AG10803 (cell line): ENCODE measurements at places on chromosomes 16 and 17.

DNA sequence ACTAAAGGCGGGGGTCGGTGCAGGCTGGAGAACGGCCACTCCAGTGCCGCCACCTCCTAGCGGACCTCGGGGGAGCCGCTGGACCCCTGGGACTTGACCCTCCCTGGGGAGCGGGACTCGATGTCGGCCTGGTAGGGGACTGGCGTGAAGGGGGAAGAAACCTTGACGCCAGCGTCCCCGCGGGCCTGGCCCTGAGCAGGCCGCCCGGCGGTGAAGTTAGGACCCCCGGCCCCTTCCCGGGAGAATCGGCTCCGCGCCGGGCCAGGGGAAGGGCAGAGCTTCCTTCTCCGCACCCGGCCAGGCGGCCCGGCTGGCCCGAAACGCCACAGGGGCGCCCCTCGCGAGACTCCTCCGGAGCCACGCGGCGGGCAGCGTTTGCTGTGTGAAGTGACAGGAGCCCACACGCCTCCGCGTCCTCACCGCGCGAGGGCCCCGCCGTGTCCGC, 389 bp downstream of the DUS1L start:
- DNase-seq: peak; percentile 25

DNA sequence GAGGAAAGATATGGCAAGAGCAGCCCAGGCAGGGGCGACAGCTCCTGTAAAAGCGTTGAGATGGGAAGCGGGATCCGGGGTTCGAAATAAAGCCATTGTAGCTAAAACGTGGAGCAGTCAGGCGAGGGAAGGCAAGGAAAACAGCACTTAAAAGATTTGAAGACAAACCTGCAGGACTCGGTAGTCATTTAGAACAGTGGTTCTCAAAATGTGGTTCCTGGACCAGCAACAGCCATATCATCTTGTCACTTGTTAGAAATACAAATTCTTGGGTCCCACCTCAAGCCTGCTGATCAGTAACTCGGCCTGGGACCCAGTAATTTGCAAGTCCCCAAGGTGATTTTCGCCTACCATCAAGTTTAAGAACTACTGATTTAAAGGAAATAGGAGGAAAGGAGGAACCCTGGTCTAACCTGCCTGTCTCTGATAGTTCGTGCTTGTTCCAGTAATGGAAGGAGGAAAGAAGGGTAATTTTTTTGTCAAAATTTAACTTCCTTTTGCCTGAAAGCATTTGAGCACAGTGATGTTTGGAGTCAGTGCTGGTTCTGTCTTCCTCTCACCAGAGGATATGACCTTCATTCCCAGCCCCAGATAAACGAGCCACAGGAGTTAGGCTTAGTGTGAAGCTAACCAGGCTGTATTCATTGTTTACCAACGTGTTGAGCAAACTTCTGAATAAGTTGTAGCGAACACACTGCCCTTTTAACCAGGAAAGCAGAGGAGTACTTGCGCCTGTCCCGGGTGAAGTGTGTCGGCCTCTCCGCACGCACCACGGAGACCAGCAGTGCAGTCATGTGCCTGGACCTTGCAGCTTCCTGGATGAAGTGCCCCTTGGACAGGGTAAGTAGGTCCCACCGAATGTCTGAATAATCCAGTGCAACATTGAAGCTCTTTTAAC, 1.1 kb downstream of the ORC6 start:
- DNase-seq: peak; percentile 24

GRCh38 chr17:58242171-58242784, 3.9 kb downstream of the LPO start:
- DNase-seq: no peak

DNA sequence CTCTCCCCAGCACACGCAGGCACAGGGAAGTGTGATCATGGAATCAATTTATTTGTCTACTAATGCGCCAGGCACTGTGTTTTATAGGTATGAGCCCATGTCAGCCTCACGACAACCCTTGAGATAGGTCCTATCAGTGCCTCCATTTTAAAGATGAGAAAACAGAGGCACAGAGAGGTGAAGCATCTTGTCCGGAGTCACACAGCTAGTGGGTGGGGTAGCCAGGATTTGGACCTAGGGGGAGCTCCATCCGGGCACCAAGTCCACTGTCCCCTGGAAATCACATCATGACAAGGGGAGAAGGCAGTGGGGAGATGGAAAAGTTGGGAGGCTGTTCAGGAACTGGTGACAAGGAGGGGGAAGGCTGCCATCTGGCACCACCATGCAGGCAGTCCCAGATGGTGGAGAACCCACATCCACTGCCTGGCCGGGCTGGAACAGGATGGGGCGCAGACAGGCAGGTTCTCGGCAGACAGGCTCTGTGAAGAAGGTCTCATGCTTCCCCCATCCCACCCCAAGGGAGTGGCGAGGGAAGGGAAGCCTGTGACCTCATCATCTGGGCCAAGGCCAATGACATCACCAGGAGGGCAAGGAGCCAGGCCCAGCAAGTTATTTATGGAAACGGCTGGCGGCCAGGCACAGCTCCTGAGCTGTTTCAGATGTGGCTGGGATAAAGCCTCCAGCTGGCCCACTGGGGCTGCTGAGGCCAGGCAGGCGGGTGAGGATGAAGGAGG, 126.0 kb upstream of the SDK2 start:
- DNase-seq: peak; percentile 88

GRCh38 chr16:55532227-55532626, 23.4 kb downstream of the LPCAT2 start:
- peak; percentile 24 for DNase-seq

GRCh38 chr17:59234631-59235030, 14.3 kb downstream of the GDPD1 start:
- no peak for DNase-seq

GRCh38 chr16:29973384-29974246, at the start of gene TAOK2:
Gene TAOK2, plus strand, starts transcription at chr16:29973868. Its CDS starts 3,905 bp downstream, at chr16:29977773.
- peak; percentile 99 for DNase-seq

GRCh38 chr17:80790021-80790765, 201.4 kb upstream of the CHMP6 start:
- no peak for DNase-seq

- DNase-seq: no peak
Measured at GRCh38 chr17:34653511-34653910, 74.1 kb downstream of the TMEM132E start.

GRCh38 chr17:77706938-77707337, 251.6 kb upstream of the TNRC6C start:
- no peak for DNase-seq

- DNase-seq: no peak
Measured at GRCh38 chr17:77346765-77347164, 206.0 kb downstream of the SEC14L1 start.

DNA sequence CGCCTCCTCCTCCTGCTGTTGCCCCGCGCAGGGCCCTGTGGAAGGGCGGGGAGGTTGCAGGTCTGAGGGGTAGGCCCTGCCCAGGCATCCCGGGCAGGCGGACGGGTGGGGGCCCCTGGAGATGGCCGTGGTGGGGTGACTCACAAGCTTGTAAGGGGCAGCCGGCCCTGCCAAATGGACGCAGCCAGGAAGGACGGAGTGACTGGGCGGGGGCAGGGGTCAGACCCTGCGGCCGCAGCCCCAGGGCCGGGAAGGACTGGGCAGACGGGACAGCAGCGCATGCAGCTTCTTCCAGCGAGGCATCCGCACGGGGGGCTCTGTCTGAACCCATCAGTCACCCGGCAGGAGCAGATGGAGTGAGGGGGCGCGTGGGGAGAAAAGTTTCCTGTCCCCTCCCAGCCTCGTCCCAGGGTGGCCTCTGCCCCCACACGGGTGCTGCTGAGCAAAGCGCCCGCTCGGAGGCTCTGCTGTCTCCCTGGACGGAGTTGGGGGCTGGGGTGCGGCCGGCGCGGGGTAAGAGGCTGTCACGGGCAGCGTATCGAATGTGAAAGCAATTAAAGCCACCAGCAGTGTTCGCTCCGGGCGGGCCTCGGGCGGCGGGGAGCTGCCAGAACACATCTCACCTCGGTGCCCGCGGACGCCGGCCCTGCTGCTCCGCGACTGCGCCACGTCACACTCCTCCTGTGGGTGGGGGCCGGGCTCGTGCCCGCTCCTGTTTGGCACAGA, 5.4 kb upstream of the PRR35 start:
- peak; percentile 72 for DNase-seq

- DNase-seq: no peak
Measured at GRCh38 chr16:1565083-1565805, 31.8 kb downstream of the TMEM204 start.

DNA sequence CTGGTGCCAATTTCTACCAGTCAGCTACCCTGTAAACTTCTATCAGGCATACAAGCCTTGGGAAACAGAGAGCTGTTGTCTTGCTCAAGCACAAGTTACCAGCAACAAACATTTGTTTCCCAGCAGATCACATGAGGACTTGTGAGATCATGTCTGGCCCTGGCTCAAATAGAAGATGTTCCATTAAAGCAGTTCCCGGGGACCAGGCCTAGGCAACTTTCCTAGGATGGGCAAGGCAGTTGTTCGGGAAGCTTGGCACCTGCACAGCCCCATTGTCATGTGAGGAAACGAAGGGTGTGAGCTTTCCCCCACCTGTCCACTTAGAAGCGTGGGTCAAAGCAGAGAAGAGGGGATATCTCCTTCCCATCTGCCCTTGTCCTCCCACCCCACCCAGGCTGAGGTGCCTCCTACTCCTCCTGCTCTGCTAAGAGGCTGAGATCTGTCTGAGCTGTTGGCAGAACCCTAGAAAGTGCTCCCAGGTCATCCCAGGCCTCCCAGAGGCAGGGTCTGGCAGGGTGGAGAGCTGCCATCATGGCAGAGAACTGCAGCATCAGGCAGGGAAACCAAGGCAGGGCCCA, 11.2 kb upstream of the SLC47A2 start:
- DNase-seq: peak; percentile 97

GRCh38 chr17:64036198-64036922, 15.9 kb upstream of the ICAM2 start:
- DNase-seq: no peak

GRCh38 chr17:32771396-32771795, 105.5 kb downstream of the MYO1D start:
- no peak for DNase-seq

- no peak for DNase-seq
Measured at GRCh38 chr16:83831456-83831987, 23.7 kb downstream of the HSBP1 start.

DNA sequence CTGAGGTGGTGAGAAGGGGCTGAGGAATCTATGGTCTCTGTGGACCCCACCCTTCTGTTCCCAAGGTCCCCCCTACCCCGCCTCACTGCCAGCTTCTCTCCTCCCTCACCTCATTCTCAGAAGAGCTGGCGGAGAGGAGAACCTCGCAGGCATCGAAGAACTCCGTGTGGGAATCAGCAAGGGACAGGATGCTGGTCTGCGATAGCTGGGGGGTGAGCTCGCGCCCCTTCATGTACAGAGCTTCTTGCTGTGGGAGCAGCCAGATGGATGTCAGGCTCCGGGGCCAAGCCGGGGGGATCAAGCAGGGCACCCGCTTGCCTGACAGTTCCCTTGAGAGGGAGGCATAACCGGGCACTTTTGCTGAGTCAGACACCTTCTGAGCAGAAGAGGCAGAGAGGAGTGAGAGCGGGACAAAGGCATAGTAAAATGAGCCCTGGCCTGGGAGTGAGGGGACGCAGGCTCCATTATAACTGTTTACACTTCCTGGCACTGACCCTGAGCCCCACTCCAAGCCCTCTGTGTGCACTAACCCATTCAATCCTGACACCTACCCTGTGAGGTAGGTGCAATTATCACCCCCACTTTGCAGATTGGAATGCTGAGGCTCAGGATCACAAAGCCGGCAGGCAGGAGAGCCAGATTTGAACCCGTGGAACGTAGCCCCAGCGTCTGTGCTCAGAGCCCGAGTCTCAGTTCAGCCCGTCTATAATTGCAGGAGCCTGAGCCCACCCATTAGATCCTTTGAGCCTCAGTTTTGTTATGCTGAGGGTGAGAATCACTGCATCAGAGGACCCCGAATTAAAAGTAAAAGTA, 6.3 kb downstream of the OSBPL7 start:
- no peak for DNase-seq

DNA sequence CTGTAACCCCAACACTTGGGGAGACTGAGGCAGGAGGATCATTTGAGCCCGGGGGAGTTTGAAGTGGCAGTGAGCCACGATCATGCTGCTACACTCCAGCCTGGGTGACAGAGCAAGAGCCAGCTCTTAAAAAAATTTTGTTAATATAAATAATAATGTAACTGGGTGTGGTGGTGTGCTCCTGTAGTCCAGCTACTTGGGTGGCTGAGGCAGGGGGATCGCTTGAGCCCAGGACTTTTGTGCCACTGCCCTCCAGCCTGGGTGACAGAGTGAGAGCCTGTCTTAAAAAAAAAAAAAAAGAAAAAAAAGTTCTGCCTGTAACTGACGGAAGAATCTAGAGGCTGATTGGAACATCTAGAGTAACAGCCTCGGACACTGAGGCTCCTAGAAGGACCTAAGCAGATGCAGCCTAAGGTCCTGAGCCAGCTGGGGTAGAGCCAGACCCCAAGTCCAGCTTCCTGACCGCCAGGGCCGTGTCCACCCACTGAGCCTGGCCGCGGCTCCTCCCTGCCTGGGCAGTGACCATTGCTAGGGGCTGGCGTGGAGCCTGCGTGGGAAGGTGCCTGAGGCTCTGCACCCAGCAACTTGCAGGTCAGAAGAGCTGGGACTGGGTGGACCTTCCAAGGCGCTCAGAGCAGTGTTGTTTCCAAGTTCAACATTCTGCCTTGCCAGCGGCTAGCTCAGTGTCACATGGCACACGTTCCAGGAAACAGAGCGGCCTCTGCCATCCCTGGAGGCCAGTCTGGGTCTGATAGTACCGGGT, 209.4 kb upstream of the CIBAR2 start:
- peak; percentile 95 for DNase-seq

DNA sequence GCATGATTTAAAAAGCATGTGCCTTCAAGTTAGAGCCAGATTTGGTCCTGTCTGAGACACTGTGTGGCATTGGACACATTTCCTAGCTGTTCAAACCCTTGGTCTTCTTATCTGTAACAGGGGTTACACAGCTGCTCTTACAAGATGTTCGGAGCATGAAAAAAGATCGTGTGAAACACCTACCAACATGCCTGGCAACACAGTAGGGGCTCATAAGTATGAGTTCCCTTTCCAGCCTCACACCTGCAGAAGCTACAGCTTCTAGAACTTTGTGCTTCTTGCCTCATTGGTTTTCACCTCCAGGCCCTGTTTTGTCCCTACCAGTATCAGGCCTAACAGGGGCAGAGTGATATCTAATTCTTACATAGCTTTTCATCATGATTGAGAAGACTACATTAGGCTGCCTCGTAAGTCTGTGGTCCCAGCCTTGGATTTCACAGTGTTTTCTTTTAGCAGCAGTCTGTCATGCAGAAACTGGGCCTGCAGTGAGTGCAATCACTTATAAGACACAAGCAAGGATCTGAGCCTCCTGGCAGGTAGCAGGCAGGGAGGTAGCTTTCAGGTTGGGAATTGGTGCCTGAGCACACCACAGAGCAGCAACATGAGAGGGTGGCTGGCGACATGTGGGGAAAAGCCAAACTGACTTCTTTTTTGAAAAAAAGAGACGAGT, 78.8 kb downstream of the CCDC182 start:
- no peak for DNase-seq

DNA sequence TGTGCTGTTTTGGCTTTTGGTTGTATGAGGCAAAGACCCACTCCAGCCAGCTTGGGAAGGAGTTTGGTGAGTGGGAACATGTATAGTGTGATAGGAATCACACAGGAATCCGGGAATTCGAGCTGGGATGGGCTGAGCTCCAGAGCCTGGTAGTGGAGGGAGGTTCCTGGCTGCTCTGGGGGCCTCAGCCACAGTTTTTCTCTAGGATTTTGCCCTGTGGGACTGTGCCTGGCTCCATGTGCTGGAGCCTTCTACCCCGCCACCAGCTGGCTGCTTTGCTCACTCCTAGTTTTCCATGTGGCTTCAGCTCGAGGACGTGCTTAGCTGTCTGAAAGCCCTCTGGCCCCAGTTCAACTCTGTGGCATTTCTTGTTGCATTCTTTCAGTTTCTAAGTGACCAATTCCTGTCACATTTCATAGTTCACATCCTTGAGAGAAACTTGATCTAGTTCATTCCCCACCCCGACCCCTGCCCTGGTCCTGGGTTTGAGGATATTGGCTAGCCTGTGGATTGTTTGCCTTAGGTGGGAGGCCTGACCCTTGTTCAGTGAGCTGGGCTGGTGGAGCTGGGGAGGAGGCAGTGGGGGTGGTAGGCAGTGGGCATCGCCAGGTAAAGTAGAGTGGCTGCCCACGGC, 5.0 kb downstream of the SEC14L1 start:
- peak; percentile 92 for DNase-seq
